ENCODE measurements at places on chromosomes 6 and 20.

GRCh38 chr6:115358616-115359015, 702.1 kb downstream of the FRK start:
- DNase-seq = peak; percentile 72

DNA sequence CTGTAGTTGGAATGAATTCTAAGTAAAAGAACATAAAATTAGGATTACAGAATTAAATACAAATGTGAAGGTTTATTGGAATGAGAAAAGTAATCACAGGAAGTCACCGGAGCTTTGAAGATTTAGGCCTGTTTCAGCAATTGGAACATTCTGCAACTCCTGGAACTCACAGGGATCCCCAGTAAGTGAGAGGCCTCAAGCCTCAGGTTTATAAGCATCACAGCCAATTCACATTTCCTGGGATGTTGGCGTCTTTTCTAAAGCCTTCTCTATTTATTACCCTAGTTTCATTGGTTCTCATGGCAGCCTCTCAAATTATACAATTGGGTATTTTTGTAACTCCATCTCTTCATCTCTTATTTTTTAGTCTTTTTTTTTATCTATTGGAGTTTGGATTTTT, 90.4 kb upstream of the HIVEP1 start:
- DNase-seq = no peak

DNA sequence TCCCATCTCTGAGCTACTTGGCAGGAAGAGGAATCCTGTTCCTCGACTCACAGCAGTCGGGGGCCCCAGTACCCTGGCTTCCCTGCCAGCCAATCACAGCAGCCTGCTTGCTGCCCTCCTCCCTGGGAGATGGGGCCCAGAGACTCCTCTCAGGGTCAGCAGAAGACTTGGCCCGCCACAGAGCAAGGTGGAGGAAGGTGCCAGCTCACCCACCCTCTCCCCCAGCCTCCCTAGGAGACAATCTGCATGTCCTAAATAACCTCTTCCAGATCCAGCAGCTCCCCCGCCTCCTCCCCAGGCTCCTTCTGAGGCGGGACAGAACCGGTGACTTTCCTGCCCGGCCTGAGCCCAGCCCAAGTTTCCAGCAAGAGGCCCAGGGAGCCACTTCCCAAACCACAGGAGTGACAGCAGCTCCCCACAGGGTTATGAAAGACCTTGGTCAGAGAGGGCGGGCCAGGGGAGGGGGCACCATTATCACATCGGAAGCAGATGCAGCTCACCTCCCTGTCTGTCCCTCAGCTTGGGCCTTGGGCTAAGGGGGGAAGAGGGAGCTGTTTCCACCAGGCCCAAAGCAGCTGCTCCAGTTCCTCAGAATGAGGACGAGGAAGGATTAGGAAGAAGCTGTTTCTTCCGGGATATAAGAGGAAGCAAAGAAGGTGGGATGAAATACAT, 2.3 kb downstream of the CCND3 start:
- DNase-seq = no peak

DNA sequence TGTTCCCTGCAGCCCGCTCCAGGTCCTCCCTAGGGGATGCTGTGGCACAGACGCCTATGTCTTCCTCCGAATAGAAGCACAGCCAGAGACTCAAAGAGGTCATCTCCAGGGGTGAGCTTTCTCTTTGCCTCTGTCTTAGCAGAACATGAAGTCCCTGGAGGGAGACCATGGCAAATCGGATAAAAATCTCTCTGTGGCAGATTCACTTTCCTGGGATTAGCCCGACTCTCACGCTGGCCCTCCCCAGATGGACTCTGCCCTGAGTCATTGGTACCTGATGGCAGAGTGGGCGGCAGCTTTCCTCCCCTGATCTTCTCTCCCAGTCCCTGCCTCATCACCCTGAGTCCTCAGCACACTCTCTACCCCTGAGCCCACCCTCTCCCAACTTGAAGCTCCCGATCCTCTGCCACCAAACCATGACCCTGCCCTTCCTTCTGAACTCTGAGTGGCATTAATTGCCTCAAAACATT, 58.0 kb upstream of the CCDC167 start:
- DNase-seq = no peak

DNA sequence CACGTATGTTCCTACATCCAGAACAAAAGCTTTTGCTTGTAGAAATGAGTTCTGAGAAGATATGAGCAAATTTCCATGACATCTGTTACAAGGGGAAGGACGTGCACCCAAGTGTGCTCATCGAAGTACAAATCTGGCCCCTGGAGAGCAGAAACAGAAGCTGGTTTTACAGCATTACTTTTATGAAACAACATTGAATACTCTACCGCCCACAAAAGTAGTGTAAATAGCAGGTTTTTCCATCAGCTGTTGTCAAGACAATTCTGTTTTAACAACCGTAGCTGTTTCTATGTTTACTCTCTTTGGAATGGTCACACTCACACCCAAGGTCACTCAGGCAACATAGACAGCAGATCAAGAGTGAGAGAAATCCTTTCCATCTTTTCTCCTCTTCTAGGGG, 114.2 kb upstream of the SSTR4 start:
- DNase-seq = peak; percentile 61

All from NCI-H774 (cell line).